Endothelial cell of umbilical vein (primary cell): ENCODE measurements at places on chromosomes 16 and 17. TPM values are rescaled to one million over a fixed set of nuclear protein-coding genes. Genes with fewer than 3 reads are reported as not detected.

MRC2 gene
- 30.6 and 36.5 TPM in 2 replicates for polyA plus RNA-seq

CYGB gene
- polyA plus RNA-seq = 0.22 and 0.51 TPM in 2 replicates

CDK5R1 gene
- 1.5 and 1.6 TPM in 2 replicates for polyA plus RNA-seq

HS3ST3A1 gene
- not detected in 2 replicates for polyA plus RNA-seq

HOXB7 gene
- 23.5 and 24.2 TPM in 2 replicates for polyA plus RNA-seq

HNF1B gene
- not detected in 2 replicates for polyA plus RNA-seq

CTF1 gene
- polyA plus RNA-seq = 4.3 and 4.7 TPM in 2 replicates

NOG gene
- polyA plus RNA-seq = 0.63 and 1.1 TPM in 2 replicates

ZNF771 gene
- polyA plus RNA-seq = 16.8 and 28.8 TPM in 2 replicates

PRSS36 gene
- polyA plus RNA-seq = 0.57 and 0.73 TPM in 2 replicates

MYH13 gene
- polyA plus RNA-seq = not detected in 2 replicates

NPIPB6 gene
- not detected in 2 replicates for polyA plus RNA-seq

KARS1 gene
- 70.4 and 83.3 TPM in 2 replicates for polyA plus RNA-seq

CDRT15 gene
- not detected in 2 replicates for polyA plus RNA-seq

TNFSF13 gene
- polyA plus RNA-seq = 3.6 and 4.3 TPM in 2 replicates

CCL8 gene
- polyA plus RNA-seq = not detected in 2 replicates

ASPA gene
- polyA plus RNA-seq = 0.01 TPM in 1 of 2 replicates, not detected in the other

HOXB6 gene
- polyA plus RNA-seq = 8.8 and 10.0 TPM in 2 replicates

YPEL3 gene
- polyA plus RNA-seq = 78.0 and 89.7 TPM in 2 replicates

PABPN1L gene
- polyA plus RNA-seq = not detected in 2 replicates

ELMO3 gene
- polyA plus RNA-seq = 3.9 and 4.1 TPM in 2 replicates

HP gene
- not detected in 2 replicates for polyA plus RNA-seq

TMEM219 gene
- polyA plus RNA-seq = 182 and 201 TPM in 2 replicates

RRAD gene
- 0.48 and 0.60 TPM in 2 replicates for polyA plus RNA-seq

ORC6 gene
- polyA plus RNA-seq = 11.1 and 15.9 TPM in 2 replicates

RCVRN gene
- polyA plus RNA-seq = not detected in 2 replicates

CDR2L gene
- polyA plus RNA-seq = 22.2 and 23.1 TPM in 2 replicates

SMIM22 gene
- not detected in 2 replicates for polyA plus RNA-seq

ST6GALNAC2 gene
- polyA plus RNA-seq = 0.59 and 0.76 TPM in 2 replicates

NTN1 gene
- 0.10 and 0.13 TPM in 2 replicates for polyA plus RNA-seq

PYCARD gene
- 40.1 and 58.9 TPM in 2 replicates for polyA plus RNA-seq

SPG7 gene
- 85.8 and 90.2 TPM in 2 replicates for polyA plus RNA-seq

KCNAB3 gene
- polyA plus RNA-seq = 1.3 and 2.1 TPM in 2 replicates

CCL18 gene
- not detected in 2 replicates for polyA plus RNA-seq

RAB37 gene
- polyA plus RNA-seq = 0.10 and 0.11 TPM in 2 replicates

SPAG5 gene
- polyA plus RNA-seq = 25.9 and 31.7 TPM in 2 replicates
